Fibroblast of lung (primary cell): ENCODE measurements at places on chromosomes 3 and 15. TPM values are rescaled to one million over a fixed set of nuclear protein-coding genes. Genes with fewer than 3 reads are reported as not detected.
A peak's percentile ranks its signal among the peaks of the same experiment; 100 is the strongest.

The SLCO3A1 gene
- total RNA-seq: 7.7 and 8.1 TPM in 2 replicates

The KNL1 gene
- total RNA-seq: 2.1 and 5.0 TPM in 2 replicates

The IFT122 gene
- 16.9 and 27.2 TPM in 2 replicates for total RNA-seq

The AEN gene
- total RNA-seq: 68.1 and 83.7 TPM in 2 replicates

The CHCHD4 gene
- 15.9 and 16.3 TPM in 2 replicates for total RNA-seq

The PLA2G4E gene
- not detected in 2 replicates for total RNA-seq

The INSYN1 gene
- 1.2 and 1.3 TPM in 2 replicates for total RNA-seq

The CHRNA7 gene
- total RNA-seq: 0.17 and 0.26 TPM in 2 replicates

The ACTC1 gene
- total RNA-seq: 0.33 TPM in 1 of 2 replicates, not detected in the other

The PRR20G gene
- total RNA-seq: not detected in 2 replicates

The TEX9 gene
- total RNA-seq: 3.3 and 4.5 TPM in 2 replicates

DNA sequence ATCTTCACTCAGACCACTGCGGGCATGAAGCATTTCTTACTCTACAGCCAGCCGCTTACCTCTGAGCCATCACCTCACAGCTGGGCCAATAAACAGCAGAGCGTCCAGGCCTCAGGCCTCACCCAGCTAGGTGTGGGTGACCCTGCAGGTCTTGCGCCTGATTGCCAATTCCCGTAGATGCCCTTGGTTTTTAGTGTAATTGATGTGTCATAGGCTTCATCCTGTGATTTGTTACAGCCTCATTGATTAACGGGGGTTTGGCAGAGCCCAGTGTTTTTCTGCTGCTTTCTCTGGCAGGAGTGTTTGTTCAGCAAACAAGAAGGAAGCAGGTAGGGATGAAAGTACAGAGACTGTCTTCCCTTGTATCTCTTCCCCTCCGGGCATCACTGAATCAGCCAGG is 49.6 kb upstream of the BNIP2 start:
- no peak for DNase-seq

DNA sequence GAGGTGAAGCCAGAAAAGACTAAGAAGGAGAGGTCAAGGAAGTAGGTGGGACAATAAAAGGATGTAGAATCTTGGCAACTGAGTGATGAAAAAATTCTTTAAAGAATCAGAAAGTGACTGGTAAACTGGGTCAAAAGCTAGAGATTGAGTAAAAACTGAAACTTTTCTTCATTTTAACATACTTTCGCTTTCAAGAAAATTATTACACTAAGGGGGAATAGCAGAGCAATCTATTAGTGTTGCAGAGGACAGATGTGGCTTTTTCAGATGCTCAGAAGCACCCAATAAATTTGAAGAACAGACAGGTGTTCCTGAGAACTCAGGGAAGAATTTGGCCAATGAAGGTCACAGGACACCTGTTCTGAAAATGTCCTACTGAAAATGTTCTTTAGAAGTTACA is 805.4 kb upstream of the ALCAM start:
- DNase-seq: no peak

GRCh38 chr3:14129296-14129695 is 4.4 kb downstream of the TMEM43 start:
- no peak for DNase-seq

GRCh38 chr3:78077842-78078241 is 1037.9 kb downstream of the ROBO2 start:
- no peak for DNase-seq

DNA sequence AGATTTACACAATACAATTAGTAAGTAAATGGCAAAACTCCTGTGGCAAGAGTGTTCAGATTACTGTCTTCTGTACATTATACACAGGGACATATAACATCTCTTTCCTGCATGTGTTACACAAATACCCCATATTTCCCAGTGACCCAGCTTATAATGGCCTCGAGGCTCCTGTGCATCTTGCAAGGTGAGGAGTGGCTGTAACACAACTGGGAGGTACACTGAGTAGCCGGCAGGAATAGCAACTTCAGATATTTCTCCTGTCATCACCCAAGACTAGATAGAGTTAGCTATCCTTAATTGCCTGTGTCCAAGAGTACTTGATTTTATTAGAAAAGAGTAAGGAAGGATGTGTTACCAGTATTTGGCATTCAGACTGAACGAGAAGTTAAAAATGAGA is 5.6 kb downstream of the GMPS start:
- no peak for DNase-seq

GRCh38 chr3:171747223-171747920 is 62.9 kb downstream of the PLD1 start:
- DNase-seq: no peak

DNA sequence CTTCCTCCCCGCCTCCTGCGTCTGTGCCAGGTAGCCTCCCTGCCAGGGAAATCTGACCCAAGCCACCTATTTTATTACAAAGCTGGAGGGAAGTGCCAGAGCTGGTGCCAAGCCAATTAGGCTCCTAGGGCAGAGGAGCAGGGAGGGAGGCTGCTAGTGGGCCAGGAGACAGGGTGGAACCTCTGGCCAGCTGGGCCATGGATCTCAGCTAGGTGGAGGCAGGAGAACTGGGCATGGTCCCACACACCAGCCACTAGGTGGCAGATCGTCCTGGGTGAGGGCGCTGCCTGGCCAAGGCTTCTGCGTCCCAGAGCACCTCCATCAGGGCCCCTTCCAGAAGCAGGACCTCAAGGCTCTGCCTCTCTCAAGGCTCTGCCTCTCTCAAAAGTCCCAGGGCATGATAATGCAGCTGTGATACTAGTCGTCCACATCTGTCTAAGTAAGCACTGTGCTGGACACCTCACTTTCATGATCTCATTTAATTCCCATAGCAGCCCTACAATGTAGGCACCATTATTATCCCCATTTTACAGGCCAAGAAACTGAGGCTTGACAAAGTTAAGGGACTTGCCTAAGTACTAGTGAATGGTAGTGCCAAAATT is 4.5 kb upstream of the RFT1 start:
- peak; percentile 53 for DNase-seq

- DNase-seq: peak; percentile 79
These were observed 38.8 kb downstream of the PIGB start for GRCh38 chr15:55357774-55358173.

- DNase-seq: no peak
These were observed 109.8 kb downstream of the IGF2BP2 start for GRCh38 chr3:185715091-185715490.

DNA sequence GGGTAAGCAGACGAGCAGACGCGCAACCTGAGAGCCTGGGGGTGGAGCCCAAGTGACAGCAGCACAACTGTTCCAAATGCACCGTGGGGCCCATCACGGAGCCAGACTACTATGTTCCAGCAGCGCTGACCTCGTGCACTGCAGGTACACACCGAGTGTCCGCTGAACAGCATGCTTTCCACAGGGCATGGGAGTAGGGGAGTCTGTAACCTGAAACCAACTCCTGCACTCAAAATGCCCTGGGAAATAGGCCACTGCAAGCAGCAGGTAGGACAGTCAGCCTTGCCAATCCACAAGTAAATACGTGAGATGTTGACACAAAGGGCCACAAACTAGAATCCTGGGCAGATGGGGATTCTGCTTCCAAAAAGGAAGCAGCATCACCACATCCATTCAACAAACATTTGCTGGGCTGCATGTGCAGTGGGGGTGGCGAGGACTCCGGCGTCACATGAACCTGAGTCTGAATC is 73.9 kb downstream of the TBC1D2B start:
- DNase-seq: no peak

DNA sequence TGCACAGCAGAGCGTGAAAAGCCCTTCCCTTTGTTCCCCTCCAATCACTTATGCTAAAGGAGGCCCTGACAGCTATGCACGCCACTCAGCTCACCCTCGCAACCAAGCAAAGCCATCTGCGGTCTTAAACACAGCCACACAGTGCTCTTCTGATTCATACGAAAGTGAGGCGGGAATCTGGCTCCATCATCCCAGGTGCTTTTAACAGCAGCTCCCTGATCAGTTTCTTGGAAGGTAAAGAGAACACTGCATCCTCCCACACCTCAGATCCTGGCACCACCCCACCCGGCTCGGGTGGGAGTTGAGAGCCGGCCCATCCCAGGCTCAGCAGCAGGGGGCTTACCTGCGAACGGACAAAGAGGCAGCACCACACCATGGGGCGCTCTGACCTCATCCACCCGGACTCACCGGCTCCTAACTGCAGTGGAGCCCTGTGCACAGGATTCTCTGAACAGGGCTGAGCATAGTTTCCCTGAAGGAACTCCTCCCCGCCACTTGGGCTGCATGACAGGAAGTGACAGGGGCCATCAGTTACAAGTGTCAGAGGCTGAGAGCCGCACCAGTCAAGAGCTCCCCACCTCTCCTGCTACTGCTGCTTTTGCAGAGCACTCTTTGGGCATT is 114.3 kb upstream of the ARHGEF3 start:
- DNase-seq: no peak

- peak; percentile 5 for DNase-seq
These were observed 46.7 kb upstream of the AADACL2 start for GRCh38 chr3:151687076-151687475.

DNA sequence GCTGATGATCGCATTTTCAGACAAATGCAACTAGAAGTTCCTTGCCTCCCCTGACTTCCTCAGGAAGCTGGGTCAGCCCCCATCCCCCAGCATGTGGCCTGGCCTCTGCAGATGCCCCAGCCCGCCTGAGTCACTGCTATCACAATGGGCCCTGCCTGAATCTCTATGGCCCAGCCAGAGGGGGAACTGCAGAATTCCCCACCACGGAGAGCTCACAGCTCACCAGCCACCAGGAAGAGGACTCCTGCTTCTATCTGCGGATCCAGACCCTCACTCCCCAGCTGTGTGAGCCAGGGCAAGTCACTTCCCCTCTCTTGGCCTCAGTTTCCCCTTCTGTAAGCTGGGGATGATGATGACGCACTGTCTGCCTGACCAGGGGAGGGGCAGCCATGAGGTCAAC is 6.9 kb downstream of the PLXND1 start:
- DNase-seq: peak; percentile 50

GRCh38 chr3:150161011-150161410 is 190.3 kb upstream of the PFN2 start:
- no peak for DNase-seq

DNA sequence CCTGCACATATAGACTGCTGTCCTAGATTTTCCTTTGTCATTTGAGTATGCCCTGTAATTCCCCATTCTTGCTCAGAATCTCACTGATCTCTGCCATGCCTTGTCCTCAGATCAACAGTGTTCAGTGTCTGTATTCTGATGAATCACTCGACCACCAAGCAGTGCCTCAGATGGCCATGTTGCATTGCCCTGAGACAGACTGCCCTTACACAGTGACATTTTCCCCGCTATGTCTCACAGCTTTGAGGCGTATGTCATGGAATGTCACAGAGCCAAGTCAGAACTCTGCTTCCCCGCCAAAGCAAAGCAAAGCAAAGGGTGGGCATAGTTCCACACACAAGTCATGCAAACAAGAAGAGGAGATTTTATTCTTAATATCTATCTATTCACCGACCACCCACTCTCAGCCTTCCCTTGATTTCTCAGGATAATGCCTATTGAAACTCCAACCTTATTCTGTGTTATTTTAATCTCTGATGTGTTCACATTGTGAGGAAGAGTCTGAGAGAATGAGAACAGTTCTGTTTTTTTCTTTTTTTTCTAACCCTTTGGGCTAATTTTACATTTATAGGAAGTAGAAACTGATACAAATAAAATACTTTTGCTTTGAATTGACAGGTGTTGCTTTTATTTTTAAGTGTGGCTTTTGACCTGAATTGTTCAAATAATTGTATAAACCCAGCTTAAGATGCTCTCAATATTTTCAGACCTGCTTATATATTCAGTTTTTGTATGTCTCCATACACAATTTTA is 16.9 kb upstream of the PSMD6 start:
- no peak for DNase-seq

- DNase-seq: no peak
These were observed 27.0 kb upstream of the KCTD6 start for GRCh38 chr3:58464866-58465265.

DNA sequence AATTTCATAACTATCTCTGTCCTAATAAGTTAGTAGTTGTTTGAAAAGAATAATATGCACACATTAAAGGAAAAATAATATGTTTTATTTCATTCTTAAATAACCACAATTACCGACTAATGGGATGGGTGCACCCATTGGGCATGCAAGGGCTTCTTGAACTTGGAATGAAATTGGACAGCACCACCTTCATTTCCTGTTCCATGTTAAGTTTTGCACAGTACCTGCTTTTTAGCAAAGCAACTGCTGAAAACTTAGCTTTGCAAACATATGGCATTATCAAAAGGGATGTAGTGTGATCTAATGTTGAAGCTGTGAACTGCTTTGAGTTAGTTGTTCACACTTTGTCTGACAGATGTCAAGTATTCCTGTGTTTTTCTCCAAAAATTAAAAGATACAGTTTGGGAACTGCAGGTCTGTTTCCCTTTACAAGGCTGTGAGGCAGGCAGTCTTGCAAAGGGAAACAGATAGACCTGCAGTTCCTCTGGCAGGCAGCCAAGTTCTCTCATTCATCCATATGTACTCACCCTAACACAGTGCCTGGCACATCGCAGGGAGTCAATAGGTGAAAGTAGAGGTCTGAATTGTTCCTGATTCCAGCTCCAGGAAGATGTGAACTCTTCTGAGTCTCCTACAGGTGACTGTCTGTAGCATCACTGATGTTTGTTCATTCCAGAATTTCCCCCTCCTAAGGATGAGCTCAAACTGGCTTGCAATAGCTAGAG is 64.3 kb upstream of the GOLGA8B start:
- no peak for DNase-seq
